ENCODE measurements at places on chromosomes 2 and 18.

DNA sequence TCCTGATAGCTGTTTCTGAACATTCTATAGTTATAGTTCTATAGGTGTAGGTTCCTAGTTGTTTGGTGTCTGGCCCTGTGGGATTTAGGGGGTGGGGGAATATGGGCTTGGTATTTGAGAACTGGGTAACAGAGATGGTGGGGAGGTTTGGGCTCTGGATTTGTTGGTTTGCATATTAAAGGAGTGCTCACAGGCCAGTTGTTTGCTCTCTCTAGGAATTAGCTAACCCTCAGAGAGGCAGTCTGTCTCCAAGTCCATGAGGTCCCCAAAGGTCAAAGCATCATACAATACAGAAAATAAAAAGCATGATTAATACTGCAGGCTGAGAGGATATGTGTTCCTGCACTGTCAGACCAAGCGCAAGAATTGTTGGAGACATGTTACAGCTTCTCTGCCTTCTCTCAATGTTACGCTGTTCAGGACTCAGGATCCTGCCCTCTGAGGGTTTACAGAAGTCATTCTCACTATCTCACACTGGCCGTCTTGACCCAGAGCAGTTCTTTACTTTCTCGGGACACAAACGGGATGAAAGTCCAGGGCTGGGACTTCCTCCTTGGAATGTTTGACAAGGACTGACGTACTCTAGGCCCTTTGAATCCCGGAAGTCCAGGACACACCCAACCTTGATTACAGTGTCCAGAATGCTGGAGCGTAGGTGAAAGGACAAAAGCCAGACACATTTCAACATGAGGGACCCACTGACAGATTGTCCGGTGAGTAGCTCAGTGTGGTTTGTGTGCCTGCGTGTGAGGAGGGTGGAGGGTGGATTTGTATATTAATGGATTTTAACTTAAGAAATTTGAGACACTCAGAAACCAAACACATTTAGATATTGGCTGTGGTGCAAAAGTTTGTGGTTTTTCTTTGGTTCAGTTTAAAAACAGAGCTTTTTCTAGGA, at the start of gene NOSTRIN:
Gene NOSTRIN (plus strand): TSS at position 677 of the 898 bp plus-strand sequence. CDS start 10 bp downstream, at position 687.
- DNase-seq, result no peak

GRCh38 chr2:229037621-229038020, 233.5 kb downstream of the PID1 start:
- no peak for DNase-seq

DNA sequence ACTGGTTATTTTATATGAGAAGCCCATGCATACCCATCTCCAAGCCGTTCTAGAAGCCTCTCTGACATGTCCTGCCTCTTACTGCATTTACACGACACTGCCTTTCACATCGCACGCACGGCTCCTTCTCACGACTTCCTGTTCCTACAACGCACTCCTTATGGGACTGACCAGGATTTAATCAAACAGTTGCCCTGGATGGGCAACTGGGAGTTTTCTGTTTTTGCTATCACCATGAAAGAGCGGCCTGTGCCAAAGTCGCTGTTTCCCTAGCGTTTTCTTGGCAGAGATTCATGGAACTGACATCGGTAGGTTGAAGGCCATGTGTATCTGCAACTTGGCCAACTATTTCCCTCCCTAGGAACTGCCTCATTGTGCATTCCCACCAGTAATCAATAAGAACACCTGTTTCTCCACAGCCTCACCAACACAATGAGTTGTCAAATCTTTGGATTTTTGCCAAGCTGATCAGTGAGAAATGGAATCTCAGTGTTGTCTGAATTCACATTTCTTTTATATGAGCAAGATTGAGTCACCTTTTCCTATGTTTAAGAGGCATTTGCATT, 97.2 kb upstream of the OTOS start:
- DNase-seq, result no peak

- no peak for DNase-seq
These were observed 173.7 kb downstream of the HNMT start for GRCh38 chr2:138137949-138138348.

DNA sequence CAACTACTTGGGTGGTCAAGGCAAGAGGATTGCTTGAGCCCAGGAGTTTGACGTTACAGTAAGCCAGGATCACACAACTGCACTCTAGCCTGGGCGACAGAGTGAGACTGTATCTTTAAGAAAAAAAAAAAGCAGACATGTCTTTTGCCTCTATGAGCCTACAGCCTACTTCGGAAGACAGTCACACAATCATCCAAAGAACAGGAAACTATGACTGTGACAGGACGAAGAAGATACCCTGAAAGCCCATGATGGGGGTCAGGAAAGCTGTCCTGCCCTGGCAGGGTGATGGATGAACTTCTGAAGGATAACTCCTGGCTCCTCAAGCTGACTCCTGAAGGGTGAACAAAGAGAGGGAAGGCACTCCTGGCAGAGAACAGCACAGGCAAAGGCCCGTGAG, 251.7 kb upstream of the SIX2 start:
- DNase-seq, result no peak

DNA sequence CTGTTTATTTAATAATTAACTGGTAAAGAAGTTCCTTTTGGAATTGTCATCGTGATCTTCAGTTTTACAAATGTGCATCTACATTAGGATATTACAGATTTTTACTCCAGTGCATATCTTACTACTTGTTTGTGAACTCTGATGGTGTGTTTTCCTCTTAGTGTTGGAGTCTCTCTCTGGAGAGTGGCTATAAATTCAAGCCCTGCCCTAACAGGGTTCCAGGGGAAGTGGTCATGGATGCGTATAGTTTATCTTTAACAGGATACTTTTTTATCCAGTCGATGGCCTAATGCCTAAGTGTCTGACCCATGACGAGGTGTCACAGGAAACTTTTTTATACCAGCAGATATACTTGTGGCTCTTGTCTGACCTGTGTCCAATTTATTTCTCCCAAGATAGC, 75.4 kb downstream of the CHN1 start:
- no peak for DNase-seq

DNA sequence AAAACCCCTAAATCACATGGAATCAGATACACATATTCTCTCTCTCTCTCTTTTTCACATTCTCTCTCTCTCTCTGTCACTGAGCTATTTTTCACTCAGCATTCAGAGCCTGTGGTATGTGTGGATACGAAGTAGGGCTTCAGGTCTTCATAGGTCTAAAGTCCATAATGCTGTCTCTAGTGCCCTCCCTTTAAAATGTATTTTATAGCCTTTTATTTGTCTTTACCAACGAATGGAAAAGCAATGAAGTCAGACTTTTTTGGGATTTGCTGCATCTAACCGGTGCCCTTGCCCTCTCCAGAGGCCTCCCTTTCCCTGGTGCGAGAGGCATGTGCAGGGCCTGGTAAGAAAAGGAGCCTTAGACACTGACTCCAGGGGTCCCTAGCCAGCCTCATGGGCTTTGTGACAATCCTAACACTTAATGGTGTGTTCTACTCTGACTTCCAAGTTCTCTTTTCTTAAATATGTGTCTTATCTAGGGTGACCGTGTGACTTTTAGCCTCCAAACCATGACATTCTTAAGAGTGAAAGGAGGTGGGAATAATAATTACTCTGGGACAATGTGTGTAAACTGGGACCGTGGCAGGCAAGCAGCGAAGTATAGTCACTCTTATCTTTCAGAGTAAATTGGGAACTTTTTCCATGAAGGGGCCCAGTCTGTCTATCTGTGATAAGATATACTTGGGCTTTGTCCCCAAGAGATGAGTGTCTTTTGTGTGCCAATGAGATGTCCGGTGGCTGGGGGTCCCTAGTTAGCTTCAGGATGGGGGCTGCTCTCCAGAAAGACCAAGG, 101.1 kb downstream of the B3GNT2 start:
- no peak for DNase-seq

GRCh38 chr2:216308576-216308975, 63.7 kb downstream of the MARCHF4 start:
- no peak for DNase-seq

DNA sequence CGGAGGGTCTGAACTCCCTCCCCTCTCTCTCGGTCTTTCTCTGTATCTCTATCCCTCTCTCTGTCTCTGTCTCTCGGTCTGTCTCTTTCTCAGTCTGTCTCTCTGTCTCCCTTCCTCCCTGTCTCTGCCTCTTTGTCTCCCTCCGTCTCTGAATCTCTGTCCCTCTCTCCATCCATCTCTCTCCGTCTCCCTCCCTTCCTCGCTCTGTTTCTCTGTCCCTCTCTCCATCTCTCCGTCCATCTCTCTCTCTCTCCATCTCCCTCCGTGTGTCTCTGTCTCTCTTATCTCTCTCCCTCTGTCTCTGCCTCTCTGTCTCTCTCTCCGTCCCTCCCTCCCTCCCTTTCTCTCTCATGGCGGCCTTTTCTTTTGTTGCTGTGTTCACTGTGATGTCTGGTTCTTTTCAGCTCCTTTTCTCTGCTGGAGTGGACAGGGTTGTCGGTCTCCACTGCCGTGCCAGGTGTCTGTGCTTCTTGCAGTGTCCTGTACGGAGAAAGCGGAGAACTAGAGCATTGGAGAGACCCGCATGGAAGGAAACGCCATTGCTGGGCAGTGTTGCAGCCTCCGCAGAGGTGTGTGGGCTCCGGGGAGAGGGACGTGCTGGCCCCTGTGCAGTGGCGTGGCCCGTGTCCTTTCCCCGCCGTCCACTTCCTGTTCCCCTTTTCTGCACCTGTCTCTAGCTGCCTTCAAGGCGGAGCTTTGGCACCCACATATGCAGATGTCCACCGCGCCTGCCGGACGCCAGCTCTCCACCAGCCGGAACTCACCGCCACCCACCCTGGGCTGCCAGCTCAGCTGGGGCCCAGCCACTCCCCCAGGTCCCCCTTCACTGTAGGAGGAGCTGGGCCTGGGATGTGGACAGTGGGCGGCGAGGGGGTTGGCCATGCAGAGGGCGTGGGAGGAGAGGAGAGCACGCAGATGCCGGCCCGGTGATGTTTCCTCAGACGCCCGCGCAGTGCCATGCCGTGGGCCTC, 113.1 kb downstream of the NFATC1 start:
- no peak for DNase-seq

Data from caudate nucleus (tissue), 63 donors.